ENCODE measurements at places on chromosomes 3 and 15.
A peak's percentile ranks its signal among the peaks of the same experiment; 100 is the strongest.

GRCh38 chr3:11452312-11452711, 180.1 kb downstream of the ATG7 start:
- DNase-seq = no peak

- DNase-seq = no peak
Observed at GRCh38 chr3:195253923-195254432, 17.0 kb downstream of the XXYLT1 start.

- no peak for DNase-seq
Observed at GRCh38 chr3:23136054-23136453, 67.1 kb upstream of the UBE2E2 start.

DNA sequence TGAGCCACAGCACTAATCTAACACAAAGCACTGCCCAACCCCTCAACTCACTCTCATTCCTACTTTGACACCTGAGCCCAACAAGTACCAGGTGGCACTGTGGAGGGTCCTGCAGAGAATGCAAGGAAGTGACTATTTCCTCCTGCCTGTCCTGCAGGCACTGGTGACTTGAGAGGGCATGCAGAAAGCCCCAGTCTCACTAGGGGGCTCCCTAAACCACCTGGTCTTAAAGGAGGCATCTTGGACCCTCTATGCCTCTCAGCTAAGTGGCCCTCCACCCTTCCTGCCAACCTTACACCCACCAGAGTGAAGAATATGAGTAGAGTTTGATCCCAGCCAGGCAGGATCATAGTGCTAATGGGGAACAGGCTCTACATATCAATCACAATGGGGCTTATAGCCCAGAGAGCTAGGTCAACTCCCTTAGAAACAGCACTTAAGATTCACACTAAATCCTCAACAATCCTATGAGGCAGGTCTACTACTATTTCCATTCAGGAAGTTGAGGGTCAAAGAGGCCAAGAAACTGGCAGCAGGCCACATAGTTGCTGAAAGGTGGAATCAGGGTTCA, 15.2 kb downstream of the TRAIP start:
- DNase-seq = no peak

DNA sequence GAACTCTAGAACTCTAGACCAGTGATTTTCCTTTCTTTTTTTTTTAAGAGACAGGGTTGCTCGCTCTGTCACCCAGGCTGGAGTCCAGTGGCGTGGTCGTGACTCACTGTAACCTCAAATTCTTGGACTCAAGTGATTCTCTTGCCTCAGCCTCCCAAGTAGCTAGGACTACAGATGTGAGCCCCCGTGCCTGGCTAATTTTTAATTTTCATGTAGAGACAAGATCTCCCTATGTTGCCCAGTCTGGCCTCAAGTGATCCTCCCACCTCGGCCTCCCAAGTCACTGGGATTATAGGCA, 359.6 kb downstream of the SHQ1 start:
- DNase-seq = no peak

DNA sequence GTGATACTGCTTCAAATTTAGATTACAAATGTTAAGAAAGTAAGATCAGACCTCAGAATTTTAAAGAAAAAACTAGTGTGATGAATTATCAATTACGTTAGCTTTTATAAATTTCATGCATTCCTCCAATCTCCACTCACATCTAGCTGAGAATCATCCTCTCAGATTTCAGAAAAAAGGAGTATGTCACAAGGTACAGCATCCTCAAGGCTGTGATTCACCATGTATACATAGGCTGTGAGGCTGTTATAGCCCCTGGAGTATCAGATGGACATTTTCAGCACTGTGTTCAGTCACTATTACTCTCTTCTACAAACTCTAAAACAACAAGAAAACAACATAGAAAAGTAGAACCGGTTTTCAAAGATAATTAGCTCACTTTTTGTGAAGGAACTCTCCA, 214.4 kb downstream of the PCCB start:
- no peak for DNase-seq

DNA sequence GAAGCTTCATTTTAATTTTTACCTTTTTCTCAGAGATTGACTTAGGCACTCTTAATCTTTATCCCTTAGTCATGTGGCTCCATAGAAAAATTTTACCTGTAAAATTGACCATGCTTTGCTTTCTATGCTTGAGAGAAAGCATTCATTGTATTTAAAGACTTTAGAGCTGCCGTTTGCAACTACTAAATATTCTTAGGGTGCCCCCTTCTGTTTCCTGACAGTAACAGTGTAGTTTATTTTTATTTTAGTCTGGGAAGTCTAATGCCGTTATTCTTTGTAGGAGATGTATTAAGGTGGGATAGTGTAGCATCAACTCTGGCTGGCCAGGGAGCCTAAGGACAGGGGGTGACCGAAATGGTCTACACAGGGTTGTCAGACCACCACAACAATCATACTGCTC, 84.5 kb upstream of the SYNPR start:
- DNase-seq = no peak

GRCh38 chr3:31729573-31729972, 196.8 kb downstream of the STT3B start:
- no peak for DNase-seq

GRCh38 chr15:74208901-74209559, 6.4 kb upstream of the STRA6 start:
- no peak for DNase-seq

DNA sequence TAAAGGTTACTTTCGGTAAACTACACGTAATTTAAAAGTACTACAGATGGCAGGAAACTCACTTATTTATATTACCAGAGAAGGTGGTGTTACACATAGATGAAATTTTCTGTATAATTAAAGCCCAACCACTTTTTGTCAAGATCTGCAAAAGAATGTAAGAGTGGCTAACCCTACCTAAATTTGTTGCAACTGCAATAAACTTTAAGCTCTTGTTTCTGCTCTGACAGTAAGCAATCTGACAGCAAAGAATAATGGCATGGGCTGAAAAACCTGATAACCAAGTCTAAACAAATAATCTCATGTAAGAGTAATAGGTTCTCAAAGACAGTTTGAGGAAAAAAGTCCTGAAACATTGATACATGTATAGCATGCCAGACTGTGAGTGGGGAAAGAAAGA, 897.3 kb downstream of the TUSC7 start:
- no peak for DNase-seq

DNA sequence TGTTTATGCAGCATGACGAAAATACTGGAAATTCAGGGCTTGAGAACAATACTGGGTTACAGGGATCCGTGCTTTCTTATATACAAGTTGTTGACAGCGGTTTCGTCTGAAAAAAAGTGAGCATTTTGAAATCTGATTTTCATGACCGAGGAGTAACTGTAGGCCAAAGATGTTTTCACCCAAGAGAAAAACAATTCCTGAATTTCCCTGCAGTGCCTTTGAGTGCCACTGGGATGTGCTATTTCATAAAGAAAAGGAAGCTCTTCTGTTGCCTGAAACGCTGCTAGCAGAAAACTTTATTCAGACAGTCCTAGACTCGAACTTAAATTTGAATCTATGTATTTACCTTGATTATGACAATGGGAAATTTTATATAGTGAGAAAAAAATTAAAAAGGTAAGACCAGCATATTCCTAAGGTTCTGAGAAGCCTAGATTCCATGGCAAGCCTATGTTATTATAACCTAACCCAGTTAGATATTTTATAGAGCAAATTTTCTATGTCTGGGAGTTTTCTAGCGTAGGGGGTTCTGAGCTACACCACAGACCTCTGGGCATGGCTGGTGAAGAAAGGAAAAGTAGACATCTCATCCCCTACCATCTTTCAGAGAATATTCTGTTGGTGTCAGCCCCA, 30.2 kb downstream of the KCNAB1 start:
- peak; percentile 63 for DNase-seq

DNA sequence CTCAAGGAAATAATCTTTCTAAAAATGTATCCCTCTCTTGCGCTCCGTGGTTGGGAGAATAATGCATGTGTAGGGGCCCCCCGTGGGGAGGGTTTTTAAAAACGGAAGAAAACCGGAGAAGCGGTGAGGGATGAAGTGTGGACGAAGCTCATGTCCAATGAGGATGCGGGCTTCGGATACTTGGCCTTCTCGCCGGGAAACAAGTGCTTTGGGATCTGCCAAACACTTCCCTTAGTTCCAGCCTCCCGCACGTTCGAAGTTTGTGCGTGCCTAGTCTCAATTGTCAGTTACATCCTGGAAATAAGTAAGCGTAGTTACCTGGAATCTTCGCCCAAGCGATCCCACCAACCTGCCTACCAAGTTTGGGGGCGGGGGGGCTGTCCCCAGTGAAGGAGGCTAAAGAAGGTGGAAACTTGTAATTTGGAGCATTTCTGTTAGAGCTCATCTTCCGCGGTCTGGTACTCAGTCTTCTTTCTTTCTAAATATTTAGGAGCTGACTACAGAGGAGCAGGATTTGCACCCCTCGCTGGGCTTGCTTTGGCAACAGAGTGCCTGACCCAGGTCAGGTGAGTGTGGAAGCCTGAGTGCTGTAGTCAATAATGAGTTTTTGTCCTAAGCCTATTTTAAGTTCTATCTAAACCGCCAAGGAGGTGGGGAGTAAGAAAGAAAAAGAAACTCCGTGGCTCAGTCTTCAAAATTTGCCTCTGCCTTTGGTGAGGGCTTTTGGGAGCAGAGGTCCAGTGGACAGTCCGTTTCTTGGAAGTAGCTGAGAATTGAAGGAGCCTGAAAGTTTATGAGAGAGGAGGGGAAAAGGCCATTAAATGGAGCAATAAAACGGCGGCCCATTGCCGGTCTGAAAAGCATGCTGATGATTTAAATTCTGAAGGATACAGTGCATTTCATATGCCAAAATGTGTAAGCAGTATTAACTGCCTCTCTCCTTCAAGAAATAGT, 1.1 kb downstream of the ITPR1 start:
- no peak for DNase-seq

DNA sequence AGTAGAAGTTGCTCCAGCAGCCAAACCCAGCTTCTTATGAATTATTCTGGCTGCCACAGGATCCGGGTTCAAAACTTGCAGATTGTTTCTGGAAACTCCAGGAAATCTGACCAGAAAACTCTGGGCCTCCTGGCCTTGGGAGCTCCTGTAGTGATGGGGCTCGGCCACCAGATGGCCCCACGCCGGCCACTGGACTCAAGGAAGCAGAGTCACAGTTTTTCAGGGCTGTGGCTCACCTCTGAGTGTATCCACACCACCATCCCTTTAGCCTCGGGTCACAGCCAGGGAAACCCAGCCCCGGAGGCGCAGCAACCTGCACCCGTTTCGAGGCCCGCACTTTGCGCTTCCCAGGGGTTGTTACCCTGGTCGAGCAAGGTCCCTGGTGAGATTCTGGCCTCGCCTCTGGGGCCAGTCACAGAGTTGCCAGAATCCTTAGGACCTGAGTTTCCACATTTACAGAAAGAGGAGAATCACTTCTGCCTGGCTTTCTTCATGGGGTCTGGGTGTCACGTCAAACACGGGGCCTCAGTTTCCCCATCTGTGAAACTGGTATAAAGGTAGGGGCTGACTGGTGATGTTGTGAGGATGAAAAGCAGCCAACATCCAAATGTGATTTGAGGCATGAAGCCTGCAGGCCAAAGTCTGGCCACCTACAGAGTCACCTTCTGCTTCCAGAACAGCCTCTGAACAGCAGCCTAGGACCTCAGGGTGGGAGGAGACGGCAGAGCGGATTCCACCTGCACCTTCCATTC, 53.5 kb upstream of the LCTL start:
- DNase-seq = peak; percentile 28

GRCh38 chr15:101692801-101693598, 31.3 kb downstream of the TARS3 start:
- no peak for DNase-seq

DNA sequence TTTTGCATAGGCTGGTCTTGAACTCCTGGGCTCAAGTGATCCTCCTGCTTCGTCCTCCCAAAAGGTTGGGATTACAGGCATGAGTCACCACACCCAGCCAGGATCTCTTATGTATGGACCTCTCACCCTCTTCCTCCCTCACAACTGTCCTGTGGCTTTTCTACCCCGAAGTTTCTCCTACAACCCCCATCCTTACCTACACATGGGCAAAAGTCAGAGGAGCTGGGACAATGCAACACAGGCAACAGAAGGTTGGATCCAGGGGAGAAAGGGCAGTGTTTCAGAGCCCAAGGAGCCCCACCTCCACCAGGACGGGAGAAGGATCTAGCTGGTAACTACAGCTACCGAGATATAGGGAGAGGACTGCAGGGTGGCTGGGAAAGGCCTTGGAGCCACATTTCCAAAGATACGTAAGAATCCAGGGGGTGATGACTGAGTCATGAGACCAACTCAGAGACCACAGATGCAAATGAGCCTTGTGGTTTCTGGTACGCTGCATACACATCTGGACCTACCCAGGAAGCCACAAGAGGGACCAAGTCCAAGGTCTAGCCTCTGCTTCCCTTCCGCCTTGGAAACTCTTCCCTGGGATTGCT, 13.6 kb downstream of the IGDCC4 start:
- no peak for DNase-seq

DNA sequence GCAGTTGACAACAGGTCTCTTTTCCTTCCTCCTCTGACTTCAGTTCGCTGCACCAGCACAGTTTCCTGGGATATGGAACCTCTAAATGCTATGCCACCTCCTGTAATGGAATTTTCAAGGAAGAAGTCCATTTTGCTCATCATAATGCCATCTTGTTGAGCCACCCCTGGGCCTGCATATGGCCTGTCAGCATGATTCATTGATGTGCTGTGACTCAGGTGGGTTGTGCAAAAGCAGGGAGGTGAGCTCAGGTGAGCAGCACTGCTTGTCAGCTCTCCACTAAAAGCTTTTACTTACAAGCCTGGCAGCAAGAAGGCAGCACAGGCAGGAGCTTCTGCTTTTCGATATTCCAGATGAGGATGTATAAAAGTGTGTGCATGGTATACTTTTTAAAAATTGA, 247.1 kb upstream of the LMCD1 start:
- no peak for DNase-seq

DNA sequence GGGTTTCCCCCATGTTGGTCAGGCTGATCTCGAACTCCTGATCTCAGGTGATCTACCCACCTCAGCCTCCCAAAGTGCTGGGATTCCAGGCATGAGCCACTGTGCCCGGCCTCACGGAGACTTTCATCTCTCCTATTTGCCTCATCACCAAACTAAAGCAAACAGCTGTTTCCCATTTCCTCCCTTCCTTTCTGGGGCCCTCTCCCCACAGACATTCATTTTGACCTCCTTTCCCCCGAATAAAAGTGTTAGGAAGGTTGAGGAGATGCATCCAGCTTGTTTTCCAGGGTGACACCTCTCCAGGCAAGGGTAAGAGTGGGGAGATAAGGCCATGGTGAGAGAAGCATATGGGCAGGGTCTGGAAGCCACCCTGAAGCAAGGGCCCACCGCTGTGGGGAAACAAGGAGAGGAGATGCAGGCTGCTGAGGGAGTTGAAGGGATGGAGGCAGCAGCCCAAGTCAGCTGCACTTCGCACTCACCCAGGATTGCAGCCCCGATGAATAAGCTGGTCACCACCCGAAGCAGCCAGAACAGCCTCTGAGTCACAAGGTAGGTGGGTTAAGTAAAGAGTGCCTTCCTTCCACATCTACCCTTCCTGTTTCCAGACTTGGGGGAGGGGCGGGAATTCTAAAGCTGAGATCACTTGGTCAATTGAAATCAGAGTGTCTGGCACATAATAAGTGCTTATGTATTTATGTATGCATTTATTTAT, 7.7 kb downstream of the DUOXA2 start:
- DNase-seq = no peak

DNA sequence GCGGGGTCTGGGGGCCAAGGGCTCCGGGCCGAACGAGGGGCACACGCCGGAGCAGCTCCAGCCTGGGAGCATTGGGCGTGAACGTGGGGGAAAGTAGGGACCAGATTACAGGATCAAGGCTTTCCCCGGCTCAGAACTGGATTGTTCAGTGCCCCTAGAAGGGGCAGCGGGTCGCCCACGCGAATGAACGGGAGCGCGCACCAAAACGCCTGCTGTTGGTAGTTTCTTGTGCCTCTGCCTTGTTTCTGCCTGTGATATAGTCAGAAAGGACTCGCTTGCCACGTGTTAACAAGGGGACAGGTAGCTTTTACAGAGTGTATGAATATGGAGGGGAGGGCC, 1.1 kb downstream of the CASR start:
- no peak for DNase-seq

GRCh38 chr3:149473357-149474249, 894 bp upstream of the TM4SF4 start:
- no peak for DNase-seq
